ENCODE measurements at places on chromosomes 3 and 15.
A peak's percentile ranks its signal among the peaks of the same experiment; 100 is the strongest.

DNA sequence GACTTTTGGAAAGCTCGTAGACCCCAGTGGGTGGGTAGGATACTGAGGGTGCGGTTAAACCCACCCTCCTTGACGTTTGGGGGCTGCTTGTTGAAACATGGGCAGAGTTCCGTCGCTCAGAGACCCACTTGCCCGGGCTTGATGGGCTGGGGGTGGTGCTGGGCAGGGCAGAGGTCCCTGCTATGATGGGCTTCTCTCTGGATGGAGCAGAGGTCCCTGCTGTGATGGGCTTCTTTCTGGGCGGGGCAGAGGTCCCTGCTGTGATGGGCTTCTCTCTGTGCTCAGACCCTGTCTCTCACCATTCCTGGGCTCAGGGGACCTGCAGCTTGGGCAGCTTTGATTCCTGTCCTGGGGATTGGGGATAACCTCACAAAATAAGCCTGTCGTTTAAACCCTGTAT is 45.2 kb downstream of the FBLN2 start:
- no peak for DNase-seq

DNA sequence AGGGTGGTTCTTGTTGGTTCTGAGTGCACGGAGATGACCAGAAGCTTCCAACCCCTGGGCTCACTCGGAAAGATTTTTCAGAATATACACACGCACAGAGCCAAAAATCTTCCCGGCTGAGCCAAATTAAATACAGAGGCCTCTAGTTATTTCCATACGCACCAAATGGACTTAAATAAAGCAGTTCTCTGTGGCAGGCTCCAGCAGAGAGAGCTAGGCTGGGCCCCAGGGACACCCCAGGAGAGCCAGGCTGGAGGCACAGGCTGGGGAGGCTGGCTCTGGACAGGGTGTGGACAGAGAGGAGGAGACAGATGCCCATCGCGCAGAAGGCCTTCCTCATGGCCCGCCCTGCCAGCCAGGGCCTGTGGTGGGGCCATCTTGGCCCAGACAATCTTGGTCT is 115.9 kb downstream of the IQSEC1 start:
- no peak for DNase-seq

- no peak for DNase-seq
Measured at GRCh38 chr3:40172560-40172959, 136.9 kb upstream of the EIF1B start.

DNA sequence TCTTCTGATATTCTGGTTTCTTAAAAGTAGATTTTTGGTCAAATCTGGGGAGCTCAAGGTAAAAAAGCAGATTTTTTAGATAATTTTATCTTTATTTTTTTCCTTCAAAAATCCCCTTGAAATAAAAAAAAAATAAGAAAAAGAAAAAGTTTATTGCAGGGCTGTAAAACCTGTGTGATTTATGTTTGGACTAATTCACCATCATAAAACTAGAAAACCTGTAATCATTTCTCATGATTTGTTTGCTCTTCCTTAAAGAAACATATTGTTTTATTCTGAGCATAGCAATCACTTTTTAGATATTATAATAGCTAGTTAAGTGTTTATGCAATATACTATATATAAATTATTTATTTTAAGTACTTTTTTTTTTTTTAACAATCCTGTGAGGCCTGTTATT is 68.0 kb downstream of the NEO1 start:
- DNase-seq: no peak

DNA sequence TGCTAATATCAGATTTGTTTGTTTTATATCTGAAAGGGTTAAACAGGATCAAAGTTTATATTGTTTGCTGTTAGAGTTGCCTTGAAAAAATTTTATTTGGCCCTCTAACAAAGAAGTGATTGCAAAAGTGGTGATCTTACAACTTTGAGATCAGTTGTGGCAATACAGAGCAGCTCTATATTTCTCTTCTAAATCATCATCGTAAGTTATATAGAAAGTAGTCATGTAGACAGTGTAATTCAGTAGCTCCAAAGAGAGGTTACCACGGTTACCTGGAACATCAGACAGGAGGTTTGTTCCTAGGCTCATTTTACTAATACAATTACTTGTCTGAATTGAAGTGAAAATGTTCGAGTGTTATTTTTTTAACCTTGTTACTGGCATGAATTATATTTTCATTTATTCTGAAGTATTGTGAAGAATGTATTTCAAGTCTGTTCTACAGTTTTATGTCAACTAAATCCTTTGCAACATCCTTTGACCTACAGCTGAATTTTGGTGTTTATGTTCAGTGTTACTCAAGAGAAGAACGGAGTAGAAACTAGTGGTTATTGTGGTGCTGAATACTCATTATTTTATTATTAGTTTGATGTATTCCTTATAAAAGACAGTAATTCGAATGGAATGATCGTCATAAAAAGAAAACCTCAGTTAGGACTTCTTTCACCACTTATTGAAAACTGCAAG is 214.2 kb downstream of the NAALADL2 start:
- no peak for DNase-seq

DNA sequence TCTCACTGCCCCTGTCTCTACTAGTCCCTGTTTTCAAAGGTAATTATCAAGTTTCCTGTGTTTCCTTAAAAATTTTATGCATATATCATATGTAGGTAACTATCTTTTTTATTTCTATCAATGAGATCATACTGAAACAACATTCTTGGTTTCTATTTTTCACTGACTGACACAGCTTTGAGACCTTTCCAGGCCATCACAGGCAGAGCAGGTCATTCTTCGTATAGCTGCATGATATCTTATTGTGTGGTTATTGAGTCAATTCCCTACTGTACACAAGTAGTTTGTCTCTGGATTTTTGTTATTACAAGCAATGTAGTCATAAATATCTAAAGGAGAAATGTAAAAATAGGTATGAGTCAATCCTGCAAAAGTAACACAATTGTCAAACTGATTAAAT is 169.6 kb downstream of the CFAP20DC start:
- DNase-seq: no peak

GRCh38 chr15:63611177-63611576 is 14.0 kb downstream of the FBXL22 start:
- no peak for DNase-seq

GRCh38 chr3:114900908-114901307 is 246.2 kb downstream of the ZBTB20 start:
- no peak for DNase-seq

DNA sequence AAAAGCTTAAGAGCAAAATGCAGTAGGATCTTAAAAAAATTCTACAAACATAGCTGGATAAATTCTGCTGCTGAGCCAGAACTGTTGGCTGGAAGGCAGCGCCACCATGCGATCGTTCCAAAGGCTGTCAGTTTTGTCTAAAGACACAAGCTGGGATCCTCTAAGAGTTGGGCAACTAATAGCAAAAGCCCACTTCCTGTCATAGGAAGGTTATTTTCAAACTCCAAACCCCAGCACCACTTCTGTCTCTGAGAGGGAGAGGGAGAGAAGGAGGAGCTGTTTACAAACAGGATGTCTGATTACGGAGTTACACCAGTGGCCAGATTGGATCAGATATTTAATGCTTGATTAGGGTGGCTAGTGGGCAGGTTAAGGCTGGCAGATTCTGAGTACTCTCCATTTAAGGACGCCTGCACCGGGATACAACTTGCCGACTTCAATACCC is 44.0 kb downstream of the EIF4E3 start:
- DNase-seq: no peak

GRCh38 chr3:149414557-149415231 is 37.2 kb upstream of the TM4SF1 start:
- no peak for DNase-seq

GRCh38 chr15:62946940-62947339 is 95.6 kb upstream of the TPM1 start:
- no peak for DNase-seq

DNA sequence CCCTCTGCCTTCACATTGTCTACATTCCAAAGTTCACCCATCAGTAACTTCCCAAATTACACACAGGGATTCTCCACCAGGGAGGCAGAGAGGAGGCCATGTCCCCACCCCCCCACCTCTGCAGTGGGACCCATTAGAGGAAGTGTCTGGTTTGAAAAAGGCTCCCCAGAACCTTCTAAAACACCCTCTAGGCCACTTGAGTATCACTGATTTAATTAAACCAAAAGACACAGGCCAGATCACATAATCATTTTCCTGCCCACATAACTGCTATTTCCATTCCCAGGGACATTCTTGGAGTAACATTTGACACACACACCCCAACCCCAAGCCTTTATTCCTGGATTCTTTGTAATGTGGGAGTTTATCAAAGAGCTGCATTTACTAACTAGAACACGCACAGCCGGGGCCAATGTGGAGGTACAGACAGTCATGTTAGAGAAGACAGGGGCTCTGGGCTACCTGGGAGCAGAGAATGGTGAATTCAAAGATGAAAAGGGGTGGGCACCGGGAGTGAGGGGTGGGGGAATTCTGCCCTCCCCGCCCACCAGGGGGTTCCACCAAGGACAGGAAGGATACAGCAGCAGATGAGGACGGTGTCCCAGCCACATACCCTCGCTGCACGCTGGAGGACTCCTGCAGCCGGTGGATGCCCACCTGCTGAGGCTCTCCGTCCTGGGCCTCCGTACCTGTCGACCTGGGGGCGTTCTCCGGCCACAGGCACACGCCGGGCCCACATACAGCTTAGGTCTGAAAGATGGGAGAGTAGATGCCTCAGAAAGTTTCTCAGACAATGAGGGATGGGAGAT is 201.4 kb upstream of the CTNNB1 start:
- DNase-seq: no peak

- no peak for DNase-seq
Measured at GRCh38 chr15:86199467-86200145, 119.9 kb downstream of the AGBL1 start.

DNA sequence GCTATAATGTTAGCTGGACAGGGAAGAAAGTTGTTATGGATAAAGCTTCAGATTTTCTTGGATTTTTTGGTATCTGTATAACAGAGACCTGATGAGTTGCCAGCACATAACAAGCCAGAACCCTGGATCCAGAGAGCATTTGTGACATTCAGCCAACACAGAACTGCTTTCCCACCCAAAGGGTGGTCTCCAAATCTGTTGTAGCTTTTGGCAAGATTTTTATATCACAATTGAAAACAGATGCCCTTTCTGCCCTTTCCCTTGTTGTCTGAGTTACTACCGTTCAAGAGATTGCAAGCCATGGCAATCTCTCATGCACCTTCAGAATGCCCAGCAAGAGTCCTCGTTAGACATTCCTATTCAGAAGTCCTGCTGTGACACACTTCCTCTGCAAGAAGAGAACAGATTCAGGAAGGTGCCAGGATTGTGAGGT is 107.6 kb upstream of the FGF7 start:
- DNase-seq: no peak

- DNase-seq: no peak
Measured at GRCh38 chr3:43919029-43919428, 228.3 kb downstream of the ABHD5 start.

DNA sequence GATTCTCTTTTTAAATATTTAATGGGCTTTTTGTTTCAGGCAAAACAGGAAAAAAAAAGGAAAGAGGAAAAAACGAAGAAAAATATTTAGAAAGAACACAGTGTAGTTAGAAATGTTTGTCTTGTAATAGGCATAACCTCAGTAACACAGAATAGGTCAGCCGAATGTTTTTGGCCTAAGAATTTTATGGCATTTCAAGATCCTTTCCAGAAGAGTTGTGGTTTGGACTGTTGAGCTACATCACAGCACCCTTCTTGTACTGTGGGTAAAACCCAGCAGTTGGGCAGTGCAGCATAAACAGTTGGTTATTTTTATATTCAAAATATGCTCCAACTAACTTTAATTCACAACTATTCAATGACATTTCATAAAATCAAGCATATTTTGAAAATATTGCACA is 474.4 kb upstream of the AGTR1 start:
- no peak for DNase-seq

DNA sequence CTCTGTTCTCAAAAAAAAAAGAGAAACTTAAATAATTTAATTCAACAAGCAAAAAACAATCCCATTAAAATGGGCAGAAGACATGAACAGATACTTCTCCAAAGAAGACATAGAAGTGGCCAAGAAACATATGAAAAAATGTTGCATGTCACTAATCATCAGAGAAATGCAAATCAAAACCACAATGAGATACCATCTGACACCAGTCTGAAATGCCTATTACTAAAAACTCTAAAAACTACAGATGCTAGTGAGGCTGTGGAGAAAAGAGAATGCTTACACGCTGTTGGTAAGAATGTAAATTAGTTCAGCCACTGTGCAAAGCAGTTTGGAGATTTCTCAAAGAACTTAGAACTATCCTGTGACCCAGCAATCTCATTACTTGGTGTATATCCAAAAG is 382.9 kb downstream of the OTOL1 start:
- DNase-seq: no peak

- DNase-seq: no peak
Measured at GRCh38 chr15:80456517-80457492, 52.6 kb downstream of the ARNT2 start.

- DNase-seq: no peak
Measured at GRCh38 chr3:11415099-11415498, 142.9 kb downstream of the ATG7 start.

GRCh38 chr15:43483297-43484128 is 9.4 kb downstream of the TP53BP1 start:
- no peak for DNase-seq

DNA sequence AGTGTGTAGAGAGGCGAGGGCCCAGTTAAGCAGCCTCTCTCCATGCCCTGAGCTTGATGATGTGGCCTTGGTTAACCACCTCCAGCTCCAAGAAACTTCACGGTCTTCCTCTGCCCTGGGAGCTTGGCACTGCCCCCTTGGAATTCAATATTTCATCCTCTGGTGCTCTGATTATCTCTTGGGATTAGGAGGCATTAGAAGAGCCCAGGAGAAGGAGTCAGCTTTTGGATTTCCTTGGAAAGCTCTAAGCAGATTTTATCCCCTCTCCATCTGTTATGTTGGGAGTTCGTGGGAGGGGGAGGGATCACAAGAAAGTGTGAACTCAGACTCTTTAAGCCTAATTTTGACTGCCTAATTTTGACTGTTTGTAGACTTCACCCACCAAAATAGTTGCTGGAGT is 132.7 kb upstream of the AGBL1 start:
- DNase-seq: no peak

GRCh38 chr3:13717222-13717895 is 162.5 kb downstream of the WNT7A start:
- DNase-seq: no peak

- no peak for DNase-seq
Measured at GRCh38 chr3:172238188-172238587, 198.8 kb downstream of the FNDC3B start.

- peak; percentile 82 for DNase-seq
Measured at GRCh38 chr3:183555541-183556081, at the start of gene KLHL6. Gene KLHL6 (minus strand): TSS chr3:183555706. CDS start chr3:183555653, 53 bp downstream.

DNA sequence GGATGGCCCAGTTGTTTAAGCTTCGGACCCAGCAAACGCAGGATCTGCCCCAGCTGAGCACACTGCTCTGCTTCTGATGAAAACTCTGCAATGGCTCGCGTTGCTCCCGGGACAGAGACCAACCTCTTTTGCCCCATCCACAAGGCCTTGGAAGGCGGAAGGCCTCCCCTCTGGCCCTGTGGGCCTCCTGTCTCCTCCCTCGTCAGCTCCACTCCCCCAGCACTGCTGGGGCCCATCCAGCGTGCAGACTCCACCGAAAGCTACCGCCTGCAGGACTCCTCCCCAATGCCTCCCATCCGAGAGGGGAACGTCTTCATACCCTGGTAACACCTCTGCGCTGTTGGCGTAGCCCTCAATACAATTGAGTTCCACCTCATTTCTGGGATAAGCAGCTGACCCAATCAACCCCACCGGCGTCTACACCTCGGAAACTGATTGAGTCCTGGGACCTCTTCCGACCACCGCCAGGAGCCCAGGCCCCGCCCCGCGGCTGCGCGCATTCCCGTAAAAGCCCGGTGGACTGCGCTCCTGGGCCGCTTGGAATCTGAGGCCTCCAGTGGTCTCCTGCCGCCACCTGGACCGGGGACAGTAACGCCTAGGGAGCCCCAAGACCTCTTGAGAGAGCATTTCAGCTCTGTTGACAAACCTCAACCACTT is at the start of gene PRR23E:
TSS of gene PRR23E (plus strand) at position 556 of the 657 bp plus-strand sequence. CDS start 3,555 bp downstream, outside the sequence.
- no peak for DNase-seq

Measured in CD4-positive, alpha-beta T cell treated with Interleukin-15 for 1 hour (primary cell).